ENCODE measurements at places on chromosomes 11 and 22.

DNA sequence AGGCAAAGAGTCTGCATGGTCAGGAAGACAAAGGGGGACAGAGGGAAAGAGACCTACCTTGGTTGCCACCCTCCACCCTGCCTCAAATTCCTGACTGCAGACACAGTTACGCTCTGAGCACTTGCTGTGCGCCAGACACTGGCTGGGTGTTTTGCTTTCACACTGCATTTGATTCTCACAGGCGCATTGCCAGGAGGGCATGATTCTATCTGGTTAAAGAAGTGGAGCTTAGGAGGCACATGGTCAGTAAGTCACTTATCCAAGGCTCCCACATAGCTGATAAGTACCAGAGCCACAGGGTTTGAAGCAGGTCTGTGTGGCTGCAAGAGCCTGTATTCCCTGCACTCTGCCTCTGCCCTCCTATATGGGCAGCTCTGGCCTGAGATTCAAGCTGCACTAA, 103.9 kb downstream of the TIMP3 start:
- no peak for DNase-seq

- no peak for DNase-seq
These were observed 463.0 kb downstream of the NTM start for GRCh38 chr11:131833366-131833765.

GRCh38 chr22:32123657-32124056, 35.4 kb downstream of the C22orf42 start:
- DNase-seq = no peak

- DNase-seq = no peak
These were observed 53.4 kb upstream of the HTATIP2 start for GRCh38 chr11:20310137-20310536.

- DNase-seq = no peak
These were observed 7.6 kb upstream of the CDC42EP1 start for GRCh38 chr22:37552524-37553163.

DNA sequence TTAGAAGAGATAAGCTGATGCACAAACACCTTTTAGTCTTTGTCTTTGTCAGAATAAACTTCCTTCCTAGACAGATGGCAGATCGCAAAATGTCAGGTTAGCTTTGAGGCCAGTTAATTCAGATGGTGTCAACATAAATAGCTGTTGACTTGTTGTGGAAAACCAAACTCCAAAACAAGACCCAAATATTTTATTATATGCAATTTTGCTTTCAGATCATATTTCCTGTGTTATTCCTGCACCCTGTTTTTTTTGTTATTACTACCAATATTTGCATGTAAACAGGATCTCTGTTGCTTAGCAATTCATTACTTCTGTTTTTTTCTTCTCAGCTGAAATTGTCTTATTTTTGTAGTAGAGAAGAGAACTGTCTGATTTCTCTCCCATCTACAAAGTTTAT, 316.0 kb downstream of the ETS1 start:
- DNase-seq = no peak

DNA sequence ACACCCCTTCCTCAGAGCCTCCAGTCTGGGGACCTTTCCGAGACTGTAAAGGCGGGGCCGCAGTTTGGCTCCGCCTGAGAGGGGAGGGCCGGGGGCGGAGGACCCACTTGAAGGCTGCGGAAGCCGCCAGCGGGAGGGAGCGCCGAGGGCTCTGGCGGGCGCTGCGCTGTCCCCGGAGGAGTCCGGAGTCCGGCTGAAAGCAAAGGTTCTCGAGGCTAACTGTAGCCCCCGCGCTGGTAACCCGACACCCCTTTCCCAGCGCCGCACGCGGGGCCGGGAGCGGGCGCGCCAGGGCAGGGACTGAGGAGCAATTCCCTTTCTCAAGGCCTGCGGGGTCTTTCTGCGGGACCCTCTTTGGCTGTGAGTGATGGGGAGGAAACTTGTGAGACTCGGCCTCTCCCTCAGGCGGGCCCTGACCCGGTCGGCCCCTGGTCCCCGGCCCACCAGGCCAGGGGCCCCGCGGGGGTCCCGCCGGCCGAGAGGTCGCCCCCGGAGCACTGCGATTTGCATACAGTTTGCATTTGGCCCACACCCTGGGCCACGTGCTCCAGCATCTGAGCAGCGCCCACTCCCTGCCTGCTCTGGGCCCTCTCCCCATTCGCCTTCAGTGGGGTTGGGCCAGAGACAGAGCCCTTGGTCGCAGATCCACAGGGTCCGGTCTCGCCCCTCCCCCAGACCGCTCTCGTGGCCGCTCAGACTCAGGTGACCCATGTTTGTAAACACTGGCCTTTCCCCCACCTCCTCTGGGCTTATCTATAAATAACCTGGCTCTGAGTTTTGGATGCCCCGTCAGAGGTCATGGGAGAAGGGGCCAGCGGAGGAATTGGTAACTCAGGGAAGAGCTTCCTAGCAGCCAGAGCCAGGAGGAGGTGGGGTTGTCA, 519 bp upstream of the ART5 start:
- DNase-seq = peak; percentile 88

- no peak for DNase-seq
These were observed 10.5 kb downstream of the ZMAT5 start for GRCh38 chr22:29756341-29756740.

GRCh38 chr11:46564459-46564858, 29.4 kb downstream of the AMBRA1 start:
- DNase-seq = no peak

- DNase-seq = no peak
These were observed 10.5 kb downstream of the MUC5AC start for GRCh38 chr11:1168256-1168655.

DNA sequence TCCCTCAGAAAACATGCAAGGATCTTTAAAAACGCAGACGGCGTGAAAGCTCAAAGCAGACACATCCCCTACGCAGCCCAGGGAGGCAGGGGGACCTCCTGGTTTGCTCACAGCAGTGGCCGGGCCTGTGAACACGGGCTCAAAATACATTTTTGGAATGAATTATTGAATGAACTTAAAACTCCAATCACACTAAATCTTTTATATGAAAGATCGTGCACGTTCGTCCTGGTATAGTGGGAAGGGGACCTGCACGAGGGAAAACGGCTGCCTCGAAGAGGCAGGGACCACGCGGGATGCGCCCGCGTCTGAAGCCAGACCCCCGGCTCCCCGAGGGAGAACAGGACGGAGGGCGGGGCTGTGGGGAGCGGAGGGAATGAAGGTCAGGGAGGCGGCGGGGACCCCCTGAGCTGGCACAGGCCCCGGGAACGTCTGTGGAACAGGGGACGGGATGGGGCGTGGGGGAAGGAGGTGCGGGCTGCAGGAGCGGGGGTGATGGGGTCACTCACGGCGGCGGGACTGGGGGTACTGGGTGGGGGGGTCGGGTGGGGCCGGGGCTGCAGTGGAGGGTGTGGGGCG, 1.3 kb upstream of the PANX2 start:
- DNase-seq = no peak

DNA sequence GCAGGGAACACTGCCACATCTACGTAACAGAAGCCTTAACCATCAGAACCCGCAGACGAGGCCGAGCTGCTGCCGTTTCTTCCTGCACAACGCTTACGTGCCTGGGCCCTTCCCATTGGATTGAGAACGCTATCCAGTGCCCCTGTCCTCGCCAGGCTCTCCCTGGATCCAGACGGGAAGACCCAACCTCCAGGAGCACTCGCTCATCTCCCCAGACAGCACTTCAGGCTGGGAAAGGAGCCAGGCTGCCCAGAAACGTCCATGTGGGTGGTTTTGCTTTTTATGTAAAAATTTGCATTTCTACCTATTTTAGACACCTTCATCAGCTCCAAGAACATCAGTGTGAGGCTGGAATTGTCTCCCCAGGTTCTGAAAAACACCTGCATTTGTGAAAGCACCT, 7.3 kb upstream of the CRYBB3 start:
- no peak for DNase-seq

DNA sequence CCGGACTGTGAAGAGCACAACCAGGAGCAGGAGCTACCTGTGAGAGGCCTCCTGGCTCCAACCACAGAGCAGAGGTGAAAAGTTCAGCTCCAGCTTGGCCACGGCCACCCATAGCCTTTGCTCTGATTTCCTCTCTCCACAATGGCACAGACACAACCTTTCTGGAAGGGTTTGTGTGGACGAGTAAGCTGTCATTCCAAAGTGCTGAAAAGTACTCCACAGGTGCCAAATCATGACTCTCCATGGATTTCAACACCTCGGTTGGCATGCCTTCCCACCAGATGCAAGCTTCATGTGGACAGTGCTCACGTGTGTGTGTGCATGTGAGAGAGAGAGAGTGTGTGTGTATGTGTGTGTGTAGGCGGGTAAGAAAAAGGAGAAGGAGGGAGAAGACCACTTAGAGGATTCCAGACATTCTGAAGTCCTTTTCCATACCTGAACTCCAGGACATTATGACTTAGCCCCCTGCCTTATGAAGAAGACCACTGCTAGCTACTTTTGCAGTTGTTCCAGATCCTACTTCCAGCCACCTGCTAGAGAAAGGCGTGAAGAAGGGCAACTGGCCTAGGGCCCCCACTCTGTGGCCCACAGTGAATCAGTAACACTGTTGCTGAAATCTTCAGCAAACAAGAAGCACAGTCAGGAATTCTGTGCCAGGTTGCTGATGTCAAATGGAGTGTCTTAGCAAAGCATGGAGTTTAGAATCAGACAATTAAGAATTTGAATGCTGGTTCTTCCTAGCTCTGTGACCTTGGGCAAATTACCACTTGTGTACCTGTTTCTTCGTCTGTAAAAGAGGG, 13.9 kb upstream of the NAV2 start:
- DNase-seq = no peak
